ENCODE measurements at places on chromosomes 4 and X. TPM values are rescaled to one million over a fixed set of nuclear protein-coding genes. Genes with fewer than 3 reads are reported as not detected.

Gene BST1
- polyA plus RNA-seq = 19.0 TPM

GRCh38 chrX:119693996-119694451 is 1.1 kb upstream of the SEPTIN6 start:
- peak; percentile 21 for DNase-seq

DNA sequence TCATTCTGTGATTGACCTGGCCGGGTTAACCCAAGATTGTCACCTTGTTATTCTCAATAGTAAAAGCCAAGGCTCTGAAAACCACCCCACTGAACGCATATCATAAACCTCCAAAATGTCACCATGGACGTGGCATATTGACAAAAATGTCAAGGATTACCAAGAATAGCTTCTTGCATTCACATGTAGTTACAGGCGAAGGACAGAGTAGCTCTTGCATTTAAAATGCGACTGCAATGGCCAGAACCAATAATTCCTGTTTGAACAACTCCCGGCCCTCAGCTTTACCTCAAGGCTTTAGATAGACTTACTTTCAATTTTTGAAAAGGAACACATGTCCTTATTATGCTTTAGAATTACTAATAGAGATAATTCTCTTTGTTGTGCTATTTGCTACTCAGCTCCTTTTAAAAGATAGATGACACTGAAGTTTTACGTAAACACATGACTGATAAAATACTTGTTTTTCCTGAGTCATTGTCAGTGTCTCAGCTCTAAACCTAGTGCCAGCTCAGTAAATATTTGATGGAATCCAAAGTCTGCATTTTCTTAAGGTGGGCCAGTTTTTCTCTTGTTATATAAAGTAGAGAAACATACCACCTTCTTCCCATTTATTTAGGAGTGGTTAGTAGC is 66.3 kb downstream of the CLDN34 start:
- DNase-seq = no peak

DNA sequence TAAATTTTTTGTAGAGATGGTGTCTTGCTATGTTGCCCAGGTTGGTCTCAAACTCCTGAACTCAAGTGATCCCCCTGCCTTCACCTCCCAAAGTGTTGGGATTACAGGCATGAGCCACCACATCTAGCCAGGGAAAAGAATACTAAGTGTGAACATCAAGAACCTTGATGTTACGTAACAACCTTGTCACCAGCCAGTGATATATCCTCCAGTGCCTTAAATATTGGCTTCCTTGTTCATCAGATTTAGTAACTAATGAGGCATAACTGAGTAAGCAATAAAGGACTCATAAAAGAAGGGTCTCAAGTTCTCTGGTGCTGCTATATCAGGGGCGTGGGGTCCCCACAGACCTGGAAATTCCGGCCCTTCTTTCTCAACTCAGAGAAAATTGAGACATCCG is 60.5 kb upstream of the ENPEP start:
- peak; percentile 53 for DNase-seq

DNA sequence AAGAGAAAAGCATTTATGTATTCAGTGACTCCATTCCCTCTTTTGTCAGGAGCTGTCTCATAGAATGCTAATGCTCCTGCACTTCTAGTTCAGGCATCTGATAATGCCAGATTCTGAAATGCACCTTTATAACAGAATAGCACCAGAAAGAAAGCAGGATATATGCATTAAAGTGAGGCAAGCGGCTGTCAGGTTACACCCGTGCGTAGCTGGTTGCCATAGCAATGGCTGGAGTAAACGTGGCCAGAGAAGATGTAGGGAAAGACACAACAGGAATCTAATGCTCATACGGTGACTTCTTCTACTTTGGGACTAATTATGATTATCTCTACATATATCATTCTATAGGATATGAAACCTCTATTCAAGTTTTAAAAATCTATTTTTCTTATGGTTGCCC is 5.9 kb downstream of the EMCN start:
- DNase-seq = no peak

Gene SMIM10L2A
- 8.2 TPM for polyA plus RNA-seq

- DNase-seq = no peak
Measured at GRCh38 chr4:150230561-150230960, 152.3 kb downstream of the DCLK2 start.

DNA sequence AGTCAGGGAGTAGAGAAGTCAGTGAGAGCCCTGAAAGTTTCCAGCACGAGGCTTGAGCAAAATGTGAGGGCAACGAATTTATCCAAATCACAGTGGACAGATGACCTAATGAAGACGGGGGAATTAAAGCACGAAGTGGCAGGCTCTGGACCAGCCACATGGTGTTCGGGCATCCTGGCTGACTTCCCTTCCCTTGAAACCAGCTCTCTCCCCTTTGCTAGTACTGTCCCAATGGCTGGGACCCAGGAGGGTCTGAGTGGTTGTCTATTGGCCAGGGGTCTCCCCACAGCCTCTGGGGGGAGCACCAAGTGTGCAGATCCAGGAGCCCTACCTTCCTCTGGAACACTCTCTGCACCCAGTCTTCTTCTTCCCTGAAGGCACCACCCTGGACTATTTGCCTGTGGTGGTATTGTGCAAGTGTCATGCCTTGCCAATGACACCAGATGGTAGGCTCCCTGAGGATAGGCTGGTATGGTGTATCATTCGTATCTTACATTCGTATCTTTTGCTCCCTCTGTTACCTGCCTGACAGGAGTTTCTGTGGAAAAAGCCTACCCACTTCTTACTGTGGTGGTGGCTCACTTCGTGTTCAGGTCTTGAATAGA is 2.1 kb downstream of the APLN start:
- DNase-seq = no peak

GRCh38 chr4:106627051-106627450 is 258.5 kb upstream of the GIMD1 start:
- DNase-seq = no peak

DNA sequence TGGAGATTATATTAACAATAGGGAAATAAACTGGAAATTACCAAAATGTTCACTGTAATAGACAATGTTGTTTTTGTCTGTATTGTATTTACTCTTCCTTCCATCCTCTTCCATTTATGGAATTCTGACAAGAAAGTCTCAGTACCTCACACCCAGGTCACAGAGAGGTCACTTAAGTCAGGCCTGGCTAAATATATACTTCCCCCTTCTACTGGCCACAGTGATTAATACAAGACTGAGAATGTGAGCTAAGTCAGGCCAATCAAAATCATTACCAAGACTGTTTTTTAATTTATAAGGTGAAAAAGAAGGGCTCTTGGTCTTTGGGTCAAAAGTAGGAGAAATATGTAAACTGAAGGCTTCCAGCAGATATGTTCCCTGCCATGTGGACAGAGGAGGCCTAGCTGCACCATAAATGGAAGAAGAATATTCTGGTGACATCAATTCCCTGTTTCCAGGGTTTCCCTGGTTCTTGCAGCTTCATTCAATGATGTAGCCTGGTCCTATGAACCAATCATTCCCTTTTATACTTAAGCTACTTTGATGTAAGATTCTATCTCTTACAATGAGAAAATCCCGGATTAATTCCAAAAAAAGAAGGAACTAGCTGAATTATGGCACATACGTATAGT is 64.3 kb downstream of the LRBA start:
- DNase-seq = no peak

DNA sequence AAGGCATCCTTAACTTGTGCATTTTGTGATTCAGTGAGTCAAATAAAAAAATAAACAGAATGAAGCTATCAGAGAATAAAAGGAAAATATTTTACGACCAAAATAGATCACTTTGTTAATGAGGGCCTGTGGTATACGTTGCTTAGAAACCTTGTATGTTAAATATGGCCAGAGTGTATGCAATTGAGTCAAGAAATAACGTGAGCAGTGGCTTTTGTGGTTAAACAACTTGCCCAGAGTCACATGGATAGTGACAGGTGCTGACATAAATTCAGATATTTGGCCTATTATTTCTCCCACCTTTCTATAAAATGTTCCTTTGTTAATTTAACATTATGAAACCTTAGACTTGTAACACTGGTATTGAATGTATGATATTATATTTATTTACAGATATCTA is 393.4 kb downstream of the PABPC4L start:
- no peak for DNase-seq

Gene PLA2G12A
- 54.0 TPM for polyA plus RNA-seq

DNA sequence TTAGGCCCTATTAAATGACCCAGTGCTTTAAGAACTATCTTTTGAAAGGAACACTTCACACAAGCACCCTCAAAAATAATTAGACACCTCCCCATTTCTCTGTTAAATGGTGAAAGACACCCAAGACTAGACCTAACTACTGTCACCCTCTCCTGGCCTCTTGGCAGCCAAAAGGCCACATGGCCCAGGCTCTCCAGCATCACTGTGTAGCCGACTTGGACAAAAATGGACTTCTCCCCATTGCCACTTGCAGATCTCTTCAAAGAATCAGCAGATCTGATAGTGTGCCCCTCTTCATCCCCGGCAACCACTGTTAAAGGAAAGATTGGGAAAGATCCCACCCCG is 2.0 kb downstream of the MID1IP1 start:
- no peak for DNase-seq

GRCh38 chrX:125952973-125953372 is 213.1 kb downstream of the DCAF12L2 start:
- no peak for DNase-seq

- DNase-seq = no peak
Measured at GRCh38 chr4:161827013-161827412, 336.8 kb downstream of the FSTL5 start.

GRCh38 chr4:15270201-15270600 is 157.6 kb upstream of the C1QTNF7 start:
- DNase-seq = no peak

DNA sequence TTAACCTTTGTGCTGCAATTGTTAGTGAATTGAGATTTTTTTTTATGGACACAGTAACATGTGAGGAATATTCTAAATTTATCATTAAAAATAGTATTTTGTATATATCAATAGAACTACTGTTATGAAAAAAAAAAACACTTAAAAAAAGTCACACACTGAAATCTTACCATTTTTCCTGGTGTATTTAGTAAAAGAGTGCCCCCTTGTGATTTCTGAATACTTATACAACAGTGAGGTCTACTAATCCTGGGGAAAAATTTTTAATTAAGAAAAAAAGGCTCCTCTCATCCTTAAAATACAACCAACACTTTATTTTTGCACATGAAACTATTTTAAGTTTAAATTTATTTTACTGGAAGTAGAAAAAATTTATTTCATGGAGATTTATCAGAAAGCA is 56.4 kb upstream of the SPOCK3 start:
- DNase-seq = no peak

Gene RENBP
- polyA plus RNA-seq = 78.2 TPM

Gene HOPX
- polyA plus RNA-seq = 8.9 TPM
